NCI-H187 treated with DMSO at 0.1 percent for 48 hours (cell line): ENCODE measurements at places on chromosomes 5 and 9.

GRCh38 chr9:35348109-35348508 lies 141.8 kb upstream of the RUSC2 start:
- DNase-seq: no peak

GRCh38 chr5:139681112-139681458 lies 32.9 kb downstream of the CXXC5 start:
- no peak for DNase-seq

DNA sequence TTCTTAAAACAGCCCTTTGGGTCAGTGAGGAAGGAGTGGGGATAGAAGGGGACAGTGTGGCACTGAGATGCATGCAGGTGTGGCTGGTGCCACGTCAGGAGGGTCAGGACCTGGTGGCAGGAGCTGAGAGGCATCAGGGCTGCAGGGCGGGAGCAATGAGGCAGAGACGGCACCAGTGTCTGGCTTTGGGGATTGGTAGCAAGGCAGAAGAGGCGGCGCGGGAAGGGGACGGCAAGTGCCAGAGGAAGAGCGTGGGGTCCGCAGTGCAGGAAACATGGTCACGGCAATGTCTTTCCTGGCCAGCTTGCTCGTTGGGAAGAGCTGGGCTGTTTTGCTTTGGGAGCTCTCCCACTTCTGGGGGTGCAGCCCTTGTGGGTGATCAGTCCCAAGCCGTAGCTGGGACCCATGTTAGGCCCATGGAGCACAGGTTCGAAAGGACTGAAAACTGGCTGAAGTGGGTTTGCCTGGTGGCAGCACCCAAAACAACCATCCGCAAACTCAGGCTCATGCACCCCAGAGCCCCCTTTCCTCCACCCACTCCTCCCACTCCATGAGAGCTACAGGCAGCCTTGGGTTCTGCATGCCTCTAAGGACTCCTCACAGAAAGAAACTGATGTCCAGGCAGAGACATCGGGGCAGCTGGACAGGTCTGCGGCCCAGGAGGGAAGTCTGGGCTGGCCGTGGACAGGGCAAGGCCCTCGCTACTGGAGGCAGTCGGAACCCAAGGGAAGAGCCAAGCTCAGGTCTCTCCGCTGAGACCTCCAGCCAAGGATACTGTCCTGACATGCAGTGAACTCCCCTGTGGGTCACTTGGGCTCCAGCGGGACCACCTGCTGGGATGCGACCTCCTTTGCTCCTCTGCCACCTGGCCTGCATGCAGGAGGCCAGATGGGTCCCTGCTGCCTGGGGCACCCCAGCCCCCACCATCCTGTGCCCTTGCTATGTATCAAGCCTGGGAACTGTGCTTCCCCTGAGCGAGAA lies 104.4 kb downstream of the ZNF354C start:
- no peak for DNase-seq

GRCh38 chr5:115243412-115243811 lies 19.3 kb downstream of the PGGT1B start:
- no peak for DNase-seq

DNA sequence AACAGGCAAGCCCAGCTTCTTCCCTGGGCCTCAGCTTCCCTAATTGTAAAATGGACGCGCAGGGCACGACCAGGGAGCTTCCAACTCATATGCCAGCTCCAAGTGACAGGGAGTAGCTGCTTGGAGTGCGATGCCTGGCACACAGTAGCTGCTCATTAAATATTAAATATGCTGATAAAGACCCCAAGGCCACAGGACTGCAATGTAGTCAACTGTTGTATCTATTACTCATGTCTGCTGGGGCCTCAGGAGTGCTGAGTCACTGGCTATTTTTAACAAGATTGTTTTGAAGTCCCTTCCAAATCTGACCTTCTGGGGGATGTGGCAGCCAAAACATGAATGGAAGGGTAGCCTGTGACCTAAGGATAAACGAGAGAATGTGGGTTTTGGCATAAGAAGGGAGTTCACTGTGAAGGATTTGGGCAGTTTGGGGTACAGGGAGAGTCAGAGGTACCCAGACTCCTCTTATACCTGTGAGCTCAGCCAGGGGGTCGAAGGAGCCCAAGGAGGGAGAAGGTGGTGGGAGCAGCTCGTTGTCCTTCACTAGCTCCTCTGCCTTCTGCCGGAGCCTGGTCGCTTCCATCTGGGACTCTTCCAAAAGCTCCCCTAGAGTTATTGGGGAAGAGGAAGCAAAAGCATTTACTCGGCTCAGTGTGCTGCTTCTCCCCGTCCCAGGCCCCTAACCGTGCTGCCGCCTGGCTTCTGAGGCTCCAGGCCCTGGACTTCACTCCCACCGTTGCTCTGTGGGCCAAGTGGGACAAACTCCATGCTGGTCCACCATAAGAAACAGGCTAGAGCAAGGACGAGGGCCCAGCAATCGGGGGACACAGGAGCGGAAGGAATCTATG lies 17.5 kb downstream of the TNIP1 start:
- no peak for DNase-seq

GRCh38 chr9:104278929-104279496 lies 184.9 kb downstream of the SMC2 start:
- DNase-seq: no peak

DNA sequence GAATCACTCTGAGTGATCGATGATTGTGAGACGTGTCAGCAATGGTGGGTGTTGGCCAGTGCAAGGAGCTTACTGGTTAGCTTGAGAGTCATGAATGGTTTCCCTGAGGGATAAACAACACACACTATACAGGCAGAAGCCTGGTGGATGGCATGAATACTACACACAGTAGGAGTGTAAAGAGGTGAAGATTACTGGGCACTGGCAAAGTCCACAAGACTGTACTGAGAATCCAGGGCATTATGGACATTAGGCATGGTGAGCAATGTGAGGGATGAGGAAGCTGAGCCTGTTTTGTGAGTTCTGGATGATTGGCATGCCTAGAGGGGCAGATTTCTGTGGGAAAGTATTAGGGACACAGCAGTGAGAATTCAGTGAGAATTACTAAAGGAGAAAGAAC lies 71.3 kb downstream of the KDM4C start:
- DNase-seq: no peak

DNA sequence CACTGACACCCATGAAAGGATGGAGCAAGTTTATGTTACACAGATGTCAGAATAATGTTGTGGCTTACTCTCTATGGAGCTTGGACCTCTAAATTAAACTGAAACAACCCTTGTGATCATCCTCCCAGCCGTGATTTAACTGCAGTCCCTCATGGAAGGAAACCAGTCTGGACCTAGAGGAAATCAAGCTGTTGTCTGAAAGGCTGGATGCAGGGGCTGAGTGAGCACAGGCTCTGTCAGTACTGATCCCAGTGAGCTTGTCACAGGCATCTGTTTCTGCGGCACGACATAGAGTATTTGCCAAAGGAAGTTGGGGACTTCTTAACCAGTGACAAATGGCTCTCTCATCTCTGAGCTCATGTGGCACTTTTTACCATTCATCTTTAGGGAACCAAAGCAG lies 282.9 kb upstream of the MAP3K1 start:
- DNase-seq: no peak

GRCh38 chr5:1294835-1295649 lies at the start of gene TERT:
Gene TERT, minus strand, starts transcription at chr5:1295068. Its CDS starts 79 bp downstream, at chr5:1294989.
- no peak for DNase-seq

GRCh38 chr5:137145721-137146120 lies 353.4 kb downstream of the SPOCK1 start:
- no peak for DNase-seq

GRCh38 chr9:38727497-38728001 lies 7.6 kb upstream of the FAM240B start:
- DNase-seq: no peak

DNA sequence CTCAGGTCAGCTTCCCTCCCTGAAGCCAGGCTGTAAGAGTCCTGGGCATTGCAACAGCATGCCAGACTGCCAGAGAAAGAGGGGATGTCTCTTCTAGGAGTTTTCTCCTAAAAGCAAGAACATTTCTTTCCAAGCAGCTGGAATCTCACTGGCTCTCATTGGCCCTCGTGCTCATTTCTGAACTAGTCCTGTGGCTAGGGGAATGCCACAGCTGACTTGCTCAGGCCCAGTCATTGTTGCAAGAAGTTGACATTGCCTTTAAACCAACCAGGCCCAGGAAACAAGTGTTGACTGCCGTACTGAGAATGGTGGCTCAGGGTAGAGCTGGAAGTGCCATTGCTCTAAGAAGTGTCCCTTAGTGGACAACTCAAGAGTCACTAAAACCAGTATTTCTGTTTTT lies 15.0 kb upstream of the CEP120 start:
- DNase-seq: no peak

DNA sequence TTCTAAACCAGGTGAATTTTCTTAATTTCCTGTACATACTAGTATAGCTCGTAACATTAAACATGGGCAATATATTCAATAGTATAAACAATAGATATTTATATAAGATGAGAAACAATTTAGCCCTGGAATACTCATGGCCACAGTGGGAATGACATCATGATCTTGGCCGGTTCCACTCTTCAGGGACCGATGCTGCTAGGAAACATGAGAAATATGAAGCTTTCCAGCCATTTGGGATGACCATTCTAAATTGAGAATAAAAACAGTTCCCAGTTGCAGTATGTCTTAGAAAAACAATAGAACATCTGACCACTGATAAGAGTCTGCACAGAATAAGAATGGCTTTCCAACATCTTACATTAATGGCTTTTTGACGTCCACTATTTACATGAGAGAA lies 33.3 kb upstream of the SLCO6A1 start:
- no peak for DNase-seq

- peak; percentile 67 for DNase-seq
Measured at GRCh38 chr5:34001241-34001841, 6.5 kb downstream of the AMACR start.

DNA sequence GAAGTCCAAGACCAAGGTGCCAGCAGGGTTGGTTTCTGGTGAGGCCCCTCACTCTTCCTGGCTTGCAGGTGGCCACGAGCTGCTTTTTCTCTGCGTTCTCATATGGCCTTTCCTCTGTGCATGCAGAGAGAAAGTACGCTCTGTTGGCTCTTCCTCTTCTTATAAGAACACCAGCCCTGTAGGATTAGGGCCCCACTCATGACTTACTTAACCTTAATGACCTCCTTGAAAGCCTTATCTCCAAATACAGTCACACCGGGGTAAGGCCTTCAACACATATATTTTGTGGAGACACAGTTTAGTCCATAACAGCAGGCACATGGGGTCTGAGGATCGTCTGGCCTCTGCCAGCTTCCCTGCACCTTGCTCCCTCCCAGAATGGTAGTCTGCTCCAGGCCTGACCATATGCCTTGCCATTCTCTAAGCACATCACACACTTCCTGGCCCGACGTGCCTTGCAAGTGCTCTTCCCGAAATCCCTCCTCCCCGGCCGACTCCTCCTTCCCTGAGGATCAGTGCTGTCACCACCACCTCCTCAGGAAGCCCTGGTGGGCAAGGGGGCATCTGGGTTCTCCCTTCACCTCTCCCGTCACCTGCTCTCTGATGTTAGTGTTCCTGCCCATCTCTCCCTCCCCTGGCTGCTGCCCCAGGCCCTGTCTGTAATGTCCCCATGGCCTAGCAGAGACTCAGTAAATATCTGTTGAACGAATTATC lies 200.7 kb downstream of the AOPEP start:
- no peak for DNase-seq

DNA sequence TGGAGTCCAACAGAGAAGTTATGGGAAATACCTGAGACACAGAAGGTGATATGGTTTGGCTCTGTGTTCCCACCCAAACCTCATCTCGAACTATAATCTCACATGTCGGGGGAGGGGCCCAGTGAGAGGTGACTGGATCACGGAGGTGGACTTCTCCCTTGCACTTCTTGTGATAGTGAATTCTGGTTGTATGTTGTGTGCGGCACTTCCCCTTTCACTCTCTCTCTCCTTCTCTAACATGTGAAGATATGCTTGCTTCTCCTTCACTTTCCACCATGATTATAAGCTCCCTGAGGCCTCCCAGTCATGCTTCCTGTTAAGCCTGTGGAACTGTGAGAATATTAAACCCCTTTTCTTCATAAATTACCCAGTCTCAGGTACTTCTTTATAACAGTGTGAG lies 96.1 kb downstream of the TMEM232 start:
- DNase-seq: no peak

GRCh38 chr9:14400658-14400995 lies 86.7 kb upstream of the NFIB start:
- DNase-seq: no peak

DNA sequence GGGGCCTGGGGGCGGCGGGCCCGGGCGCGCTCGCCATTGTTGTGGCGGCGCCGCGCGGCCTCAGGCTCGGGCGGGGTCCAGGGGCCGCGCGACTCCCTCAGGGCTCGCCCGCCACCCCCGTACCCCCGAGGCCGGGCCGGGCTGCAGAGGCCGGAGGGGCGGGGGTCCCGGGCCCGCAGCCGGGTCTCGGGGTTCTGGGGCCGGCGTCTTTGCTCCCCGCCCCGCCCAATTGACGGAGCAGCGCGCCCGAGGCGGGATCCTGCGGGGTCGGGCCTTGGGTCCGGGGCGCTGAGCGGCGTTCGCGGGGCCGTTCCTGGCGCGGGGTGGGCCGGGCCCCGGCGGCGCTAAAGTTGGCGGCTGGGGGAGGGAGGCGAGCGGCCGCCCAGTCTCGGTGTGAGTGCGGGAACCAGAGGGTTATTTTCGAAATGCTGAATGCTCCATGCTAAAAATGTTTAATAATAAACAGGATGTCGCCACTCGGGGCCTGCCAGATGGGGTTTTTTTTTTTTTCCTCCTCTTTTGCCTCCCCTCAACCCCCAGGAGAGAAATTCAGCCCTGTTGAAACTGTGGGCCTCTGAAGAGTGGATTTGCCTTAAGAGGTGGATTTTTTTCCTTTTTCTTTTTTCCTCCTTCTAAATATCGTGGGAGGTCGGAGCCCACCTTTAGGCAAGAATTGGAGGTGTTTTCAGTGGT lies 724 bp downstream of the PRRC2B start:
- DNase-seq: no peak

- DNase-seq: no peak
Measured at GRCh38 chr5:168592014-168592368, 12.8 kb upstream of the PANK3 start.

GRCh38 chr5:142128675-142129208 lies 20.2 kb downstream of the NDFIP1 start:
- DNase-seq: no peak

DNA sequence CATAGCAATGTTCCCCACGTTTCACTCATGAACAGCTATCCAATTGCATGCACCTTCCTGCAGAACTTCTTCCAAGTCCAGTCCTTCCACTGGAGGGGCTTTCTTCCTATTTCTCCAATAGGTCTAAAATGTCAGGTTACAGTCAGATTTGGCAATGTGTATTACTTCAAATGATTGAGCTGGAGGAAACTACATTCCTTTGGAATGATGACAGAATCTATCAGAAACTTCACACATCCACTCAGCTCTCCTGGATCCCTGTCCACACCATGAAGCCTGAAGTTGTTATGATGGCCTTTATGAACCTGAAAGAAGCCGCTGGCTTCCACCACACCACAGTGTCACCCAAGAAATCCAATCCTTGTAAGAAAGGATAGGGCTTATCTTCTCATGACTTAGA lies 32.2 kb downstream of the FBXW2 start:
- no peak for DNase-seq

- DNase-seq: no peak
Measured at GRCh38 chr5:4420681-4421080, 719.4 kb upstream of the ADAMTS16 start.

DNA sequence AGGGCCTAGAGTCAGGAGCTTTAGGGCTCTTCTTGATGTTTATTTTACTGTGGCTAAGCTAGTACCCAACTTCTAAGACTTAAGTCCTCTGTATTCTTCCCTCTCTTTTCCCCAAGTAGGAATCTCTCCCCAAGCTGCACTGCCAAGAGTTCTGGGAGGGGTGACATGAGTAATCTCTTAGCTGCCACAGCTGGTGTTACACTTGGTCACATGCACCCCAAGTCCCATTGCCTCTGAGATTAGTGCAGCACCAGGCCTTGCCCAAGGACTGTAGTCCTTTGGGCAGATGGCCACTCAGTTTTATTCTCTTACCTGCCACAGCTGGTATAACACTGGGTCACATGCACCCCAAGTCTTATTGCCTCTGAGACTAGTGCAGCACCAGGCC lies 114.7 kb upstream of the RIOK2 start:
- no peak for DNase-seq
